ENCODE measurements at places on chromosomes 7 and 10. TPM values are rescaled to one million over a fixed set of nuclear protein-coding genes. Genes with fewer than 3 reads are reported as not detected.
A peak's percentile ranks its signal among the peaks of the same experiment; 100 is the strongest.

PPP1R17 gene
- polyA plus RNA-seq: not detected

NEUROD6 gene
- polyA plus RNA-seq: not detected

PKD2L1 gene
- polyA plus RNA-seq: 0.48 TPM

ENO4 gene
- polyA plus RNA-seq: 0.07 TPM

BPGM gene
- polyA plus RNA-seq: 7.4 TPM

YAE1 gene
- 6.1 TPM for polyA plus RNA-seq

HOXA7 gene
- 0.37 TPM for polyA plus RNA-seq

CRYGN gene
- not detected for polyA plus RNA-seq

CAMK2B gene
- polyA plus RNA-seq: 0.42 TPM

GHRHR gene
- polyA plus RNA-seq: not detected

TEX36 gene
- not detected for polyA plus RNA-seq

KLF14 gene
- 0.25 TPM for polyA plus RNA-seq

GRID1 gene
- not detected for polyA plus RNA-seq

PANK1 gene
- 0.31 TPM for polyA plus RNA-seq

GRCh38 chr7:101817471-101818286 lies at the start of gene CUX1:
Gene CUX1, plus strand, starts transcription at chr7:101817626. Its CDS starts 14 bp downstream, at chr7:101817640.
- DNase-seq: peak; percentile 68
- peak within 1 kb of the TSS; percentile 60 for H3K4me3 ChIP-seq
- H3K27ac ChIP-seq: no peak within 1 kb of the TSS
- H3K36me3 ChIP-seq: no peaks in the 10 kb centered on the region

GRCh38 chr7:135169964-135170273 lies 588 bp downstream of the CYREN start:
- H3K4me1 ChIP-seq: peaks cover 22% of the 10 kb centered on the region
- H3K36me3 ChIP-seq: no peaks in the 10 kb centered on the region
- H3K27me3 ChIP-seq: no peaks in the 10 kb centered on the region
- H3K27ac ChIP-seq: peak overlapping the region; percentile 97
- DNase-seq: peak; percentile 80
- H3K4me3 ChIP-seq: peak overlapping the region; percentile 93

- no peak overlapping the region for H3K4me3 ChIP-seq
- DNase-seq: no peak
- H3K27me3 ChIP-seq: no peaks in the 10 kb centered on the region
- no peak overlapping the region for H3K27ac ChIP-seq
- no peaks in the 10 kb centered on the region for H3K36me3 ChIP-seq
- no peaks in the 10 kb centered on the region for H3K4me1 ChIP-seq
These were observed 471.7 kb downstream of the GRM8 start for GRCh38 chr7:126780993-126781392.

GRCh38 chr7:19900118-19900517 lies 126.7 kb upstream of the TMEM196 start:
- no peaks in the 10 kb centered on the region for H3K4me1 ChIP-seq
- DNase-seq: no peak

GRCh38 chr10:69446650-69447151 lies 4.6 kb upstream of the TSPAN15 start:
- H3K4me3 ChIP-seq: no peak overlapping the region
- no peaks in the 10 kb centered on the region for H3K36me3 ChIP-seq
- no peak overlapping the region for H3K27ac ChIP-seq
- no peaks in the 10 kb centered on the region for H3K27me3 ChIP-seq
- DNase-seq: no peak

- no peaks in the 10 kb centered on the region for H3K4me1 ChIP-seq
- no peak for DNase-seq
- H3K27me3 ChIP-seq: no peaks in the 10 kb centered on the region
These were observed 1122.6 kb upstream of the POT1 start for GRCh38 chr7:126052229-126052628.

DNA sequence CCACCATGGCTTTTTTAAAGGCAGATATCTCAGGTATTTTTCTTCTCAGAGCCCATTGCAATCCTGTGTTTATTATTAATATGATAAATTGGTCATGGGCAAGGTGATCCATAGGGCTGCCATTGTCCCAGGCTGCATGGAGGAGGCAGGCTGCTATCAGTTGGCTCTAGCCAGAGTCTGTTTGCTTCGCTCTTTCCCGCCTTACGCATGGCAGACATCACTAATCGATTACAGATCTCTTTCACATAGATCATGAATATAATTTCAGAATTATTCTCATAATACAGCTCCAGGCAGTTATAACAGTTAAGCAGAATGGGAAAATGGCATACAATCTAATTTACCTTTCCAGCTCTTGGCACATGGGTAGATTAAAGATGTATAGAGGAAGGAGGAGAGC lies 30.4 kb upstream of the HABP2 start:
- no peak overlapping the region for H3K27ac ChIP-seq
- no peak for DNase-seq
- no peaks in the 10 kb centered on the region for H3K36me3 ChIP-seq
- no peaks in the 10 kb centered on the region for H3K4me1 ChIP-seq

- no peaks in the 10 kb centered on the region for H3K27me3 ChIP-seq
- H3K27ac ChIP-seq: no peak overlapping the region
These were observed 152.9 kb upstream of the ASAH2 start for GRCh38 chr10:50404021-50404773.

GRCh38 chr7:132246591-132246990 lies 329.7 kb downstream of the PLXNA4 start:
- peaks cover 3% of the 10 kb centered on the region for H3K27me3 ChIP-seq
- no peaks in the 10 kb centered on the region for H3K4me1 ChIP-seq
- H3K4me3 ChIP-seq: no peak overlapping the region
- no peak overlapping the region for H3K27ac ChIP-seq

DNA sequence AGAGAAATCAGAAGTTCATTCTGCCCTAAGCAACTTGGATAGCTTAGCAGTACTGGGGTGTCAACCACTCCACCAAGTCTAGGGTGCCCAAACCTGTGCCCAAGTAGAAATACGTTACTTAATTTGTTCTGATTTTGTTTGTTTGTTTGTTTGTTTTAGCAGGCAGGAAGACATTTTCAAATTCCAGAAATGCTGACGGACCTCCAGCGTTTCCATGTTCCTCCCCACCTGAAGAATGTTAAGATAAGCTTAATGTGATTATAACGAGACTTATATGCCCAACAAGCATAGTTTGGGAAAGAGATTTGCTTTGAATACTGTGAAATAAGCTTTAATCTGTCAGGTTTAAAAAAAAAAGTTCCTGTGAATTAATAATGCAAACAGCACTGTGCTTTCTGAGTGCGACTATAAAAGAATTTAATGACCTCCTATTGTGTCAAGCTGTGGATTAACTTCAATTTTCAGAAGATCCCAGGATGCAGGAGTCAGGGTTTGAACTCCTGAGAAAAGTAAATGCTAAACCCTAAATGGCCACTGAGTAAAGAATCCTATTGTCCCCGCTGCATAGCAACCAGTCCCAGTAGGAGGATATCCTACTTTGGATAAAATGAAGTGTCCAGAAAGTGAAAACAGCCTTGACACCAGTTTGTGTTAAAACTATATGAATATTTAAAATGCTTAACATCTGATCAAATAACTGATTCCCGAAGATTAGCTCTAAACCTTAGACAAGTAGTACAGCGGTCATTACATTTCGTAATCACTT lies 56.5 kb downstream of the LYZL1 start:
- no peak overlapping the region for H3K4me3 ChIP-seq
- no peaks in the 10 kb centered on the region for H3K27me3 ChIP-seq
- H3K36me3 ChIP-seq: no peaks in the 10 kb centered on the region
- DNase-seq: no peak
- H3K4me1 ChIP-seq: no peaks in the 10 kb centered on the region
- H3K27ac ChIP-seq: no peak overlapping the region

DNA sequence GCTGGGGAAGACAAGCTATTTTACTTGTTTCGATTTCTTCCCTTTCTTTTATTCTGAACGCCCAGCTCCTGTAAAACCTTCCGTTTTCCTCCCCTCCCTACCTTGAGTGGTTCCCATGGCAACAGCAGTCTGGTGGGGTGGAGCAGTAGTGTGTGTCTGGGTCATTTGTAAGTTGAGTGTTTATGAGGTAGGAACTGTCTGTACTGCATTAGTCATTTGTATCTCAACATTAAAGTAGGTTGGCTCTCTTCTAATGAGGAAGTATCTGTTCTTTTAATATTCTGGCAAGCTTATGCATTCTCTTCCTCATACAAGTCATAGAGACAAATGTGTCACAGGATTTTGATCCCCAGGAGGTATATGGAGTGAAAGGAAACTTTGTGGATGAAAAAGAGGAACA lies 85.3 kb upstream of the CCDC6 start:
- peak; percentile 64 for DNase-seq
- peak overlapping the region; percentile 26 for H3K27ac ChIP-seq
- H3K4me1 ChIP-seq: peaks cover 7% of the 10 kb centered on the region
- no peaks in the 10 kb centered on the region for H3K27me3 ChIP-seq
- H3K4me3 ChIP-seq: no peak overlapping the region
- H3K36me3 ChIP-seq: no peaks in the 10 kb centered on the region

- no peaks in the 10 kb centered on the region for H3K27me3 ChIP-seq
- DNase-seq: no peak
- H3K4me1 ChIP-seq: no peaks in the 10 kb centered on the region
- no peak overlapping the region for H3K4me3 ChIP-seq
- H3K27ac ChIP-seq: no peak overlapping the region
These were observed 105.1 kb upstream of the GPR22 start for GRCh38 chr7:107364787-107365186.

GRCh38 chr10:52956861-52957260 lies 184.3 kb upstream of the MBL2 start:
- no peaks in the 10 kb centered on the region for H3K4me1 ChIP-seq
- no peak for DNase-seq
- no peak overlapping the region for H3K27ac ChIP-seq
- no peaks in the 10 kb centered on the region for H3K36me3 ChIP-seq

DNA sequence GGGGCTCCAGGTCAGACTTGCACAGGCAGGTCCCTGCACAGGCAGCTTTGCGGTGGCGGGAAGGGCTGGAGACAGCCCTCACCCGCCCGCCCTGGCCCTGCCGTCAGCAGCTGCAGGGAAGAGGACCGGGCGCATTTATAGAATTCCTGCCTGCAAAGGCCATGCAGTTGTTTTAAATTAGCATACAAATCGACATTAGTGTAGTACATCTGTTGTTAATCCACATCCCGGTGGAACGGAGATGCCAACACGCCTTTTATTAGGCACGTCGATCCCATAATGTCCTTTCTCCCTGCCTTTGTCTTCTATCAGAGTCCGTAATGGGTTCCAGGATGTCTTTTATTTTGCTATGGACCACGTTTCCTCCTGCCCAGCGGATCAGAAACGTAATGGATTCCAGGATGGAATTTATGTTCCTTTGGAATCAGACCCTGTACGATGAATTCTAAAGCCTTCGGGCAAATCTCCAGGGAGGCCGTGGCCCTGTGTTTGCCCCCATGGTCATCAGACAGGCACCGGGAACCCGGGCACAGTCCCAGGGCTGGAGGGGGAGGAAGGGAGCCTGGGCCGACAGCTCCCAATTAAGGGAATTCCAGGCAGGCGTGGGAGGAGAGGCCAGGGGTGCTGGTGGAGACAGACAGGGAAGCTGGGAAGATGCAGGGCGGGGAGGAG lies 123.9 kb downstream of the COL26A1 start:
- no peaks in the 10 kb centered on the region for H3K36me3 ChIP-seq
- DNase-seq: no peak
- no peaks in the 10 kb centered on the region for H3K27me3 ChIP-seq
- H3K4me1 ChIP-seq: no peaks in the 10 kb centered on the region
- no peak overlapping the region for H3K4me3 ChIP-seq

GRCh38 chr7:157739650-157740049 lies 402.8 kb downstream of the DNAJB6 start:
- H3K27me3 ChIP-seq: no peaks in the 10 kb centered on the region
- H3K27ac ChIP-seq: no peak overlapping the region
- H3K4me3 ChIP-seq: no peak overlapping the region
- H3K36me3 ChIP-seq: no peaks in the 10 kb centered on the region

- H3K4me3 ChIP-seq: no peak overlapping the region
- no peaks in the 10 kb centered on the region for H3K4me1 ChIP-seq
- H3K27me3 ChIP-seq: no peaks in the 10 kb centered on the region
- H3K27ac ChIP-seq: no peak overlapping the region
These were observed 173.9 kb upstream of the SP4 start for GRCh38 chr7:21253740-21254687.

DNA sequence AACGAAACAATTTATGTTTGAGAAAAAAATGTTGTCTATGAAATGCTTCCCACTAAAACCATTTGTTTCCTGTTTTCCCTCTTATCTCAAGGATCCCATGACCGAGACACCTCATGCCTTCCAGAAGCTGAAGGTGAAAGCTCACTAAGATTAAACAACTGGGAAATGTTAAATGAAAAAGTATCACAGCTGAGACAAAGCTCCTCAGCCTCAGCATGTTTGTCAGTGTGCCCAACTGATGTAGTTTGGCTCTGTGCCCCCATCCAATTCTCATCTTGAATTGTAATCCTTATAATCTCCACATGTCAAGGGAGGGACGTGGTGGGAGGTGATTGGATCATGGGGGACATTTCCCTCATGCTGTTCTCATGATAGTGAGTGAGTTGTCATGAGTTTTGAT lies 327.3 kb downstream of the HTR7 start:
- no peaks in the 10 kb centered on the region for H3K27me3 ChIP-seq
- DNase-seq: no peak
- no peak overlapping the region for H3K27ac ChIP-seq
- no peaks in the 10 kb centered on the region for H3K4me1 ChIP-seq
- H3K4me3 ChIP-seq: no peak overlapping the region

DNA sequence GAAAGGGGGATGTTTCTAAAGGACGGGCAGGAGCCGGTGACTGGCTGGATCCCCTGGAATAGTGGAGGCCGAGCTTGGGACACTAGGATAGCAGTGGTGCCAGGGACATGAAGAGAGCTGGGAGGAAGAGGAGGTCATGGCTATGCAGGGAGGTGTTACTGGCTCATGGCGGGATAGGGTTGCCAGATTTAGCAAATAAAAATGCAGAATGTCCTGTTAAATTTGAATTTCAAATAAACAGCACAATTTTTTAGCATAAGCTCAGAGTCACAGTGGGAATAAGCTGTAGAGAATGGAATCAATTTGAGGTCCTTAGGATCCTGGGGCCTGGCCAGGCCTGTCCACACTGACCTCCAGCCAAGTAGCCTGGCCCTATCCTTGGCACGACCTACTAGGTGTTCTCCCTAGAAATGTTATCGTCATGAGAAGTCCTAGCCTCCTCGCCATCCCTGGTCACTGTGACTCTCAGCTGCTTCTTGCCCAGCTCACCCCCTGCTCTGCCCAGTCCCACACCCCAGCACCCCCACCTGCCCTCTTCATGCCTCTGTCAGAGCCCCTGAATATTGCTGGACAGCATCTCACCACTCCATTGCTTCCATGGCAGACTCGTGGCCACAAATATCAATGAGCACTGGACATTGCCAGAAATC lies 7.6 kb upstream of the KCP start:
- H3K36me3 ChIP-seq: no peaks in the 10 kb centered on the region
- no peak overlapping the region for H3K4me3 ChIP-seq
- no peak overlapping the region for H3K27ac ChIP-seq
- DNase-seq: no peak
- H3K4me1 ChIP-seq: peaks cover 15% of the 10 kb centered on the region

DNA sequence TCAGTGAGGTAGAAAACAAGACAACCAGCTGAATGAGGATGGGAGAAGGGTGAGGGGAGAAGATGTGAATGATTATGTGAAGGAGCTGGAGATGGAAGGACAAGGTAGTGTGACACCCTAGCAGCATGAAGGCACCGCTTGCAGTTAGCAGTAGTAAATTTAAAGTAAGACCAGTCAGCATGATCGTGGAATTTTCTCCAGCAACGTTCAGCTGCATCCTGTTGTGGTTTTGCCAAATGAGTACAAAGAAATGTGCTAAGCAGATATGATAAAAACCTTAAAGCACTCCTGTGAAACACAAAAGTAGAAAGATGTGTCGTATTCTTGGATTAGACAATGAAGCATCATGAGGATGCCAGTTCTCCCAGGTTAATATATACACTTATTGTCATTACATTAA lies 34.1 kb upstream of the IFRD1 start:
- H3K27me3 ChIP-seq: no peaks in the 10 kb centered on the region
- no peak overlapping the region for H3K27ac ChIP-seq
- H3K4me3 ChIP-seq: no peak overlapping the region
- no peaks in the 10 kb centered on the region for H3K4me1 ChIP-seq
- no peak for DNase-seq
